ENCODE measurements at places on chromosomes 4 and X.

DNA sequence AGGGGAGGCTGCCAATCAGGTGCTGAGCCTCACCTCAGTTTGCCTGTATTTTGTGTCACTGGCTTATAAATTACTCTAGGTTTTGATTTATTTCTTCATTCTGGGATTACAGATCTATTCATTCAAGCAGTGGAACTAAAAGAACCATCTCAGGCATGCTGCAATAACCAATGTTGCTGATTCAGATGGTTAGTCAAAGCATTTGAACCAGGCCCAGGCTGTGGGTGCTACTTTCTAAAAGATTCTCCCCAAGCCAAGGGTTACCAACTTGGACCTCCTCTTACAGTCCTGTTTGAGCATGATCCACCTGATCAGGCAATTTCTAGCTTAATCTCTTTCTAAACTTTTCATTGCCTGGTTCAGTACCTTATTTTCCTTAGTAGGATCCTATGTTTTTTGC, 67.2 kb downstream of the TMEM131L start:
- DNase-seq: no peak

DNA sequence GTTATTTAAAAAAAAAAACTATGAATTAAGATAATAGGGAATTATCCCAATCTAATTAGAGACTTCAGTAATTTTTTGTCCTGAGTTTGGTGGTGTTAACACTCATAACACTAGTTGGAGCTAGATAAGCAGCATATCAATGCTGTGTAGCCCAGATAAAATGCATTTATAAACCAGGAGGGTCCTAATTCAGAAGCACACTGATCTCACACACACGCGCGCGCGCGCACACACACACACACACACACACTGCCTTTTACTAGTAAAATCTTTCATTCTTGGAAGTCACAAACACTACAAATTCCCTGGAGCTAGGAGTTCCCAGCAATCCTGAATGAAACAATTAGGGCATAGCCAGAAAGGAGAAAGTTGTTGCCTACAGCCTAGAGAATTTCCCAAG, 3.2 kb downstream of the UNC5C start:
- DNase-seq: no peak

DNA sequence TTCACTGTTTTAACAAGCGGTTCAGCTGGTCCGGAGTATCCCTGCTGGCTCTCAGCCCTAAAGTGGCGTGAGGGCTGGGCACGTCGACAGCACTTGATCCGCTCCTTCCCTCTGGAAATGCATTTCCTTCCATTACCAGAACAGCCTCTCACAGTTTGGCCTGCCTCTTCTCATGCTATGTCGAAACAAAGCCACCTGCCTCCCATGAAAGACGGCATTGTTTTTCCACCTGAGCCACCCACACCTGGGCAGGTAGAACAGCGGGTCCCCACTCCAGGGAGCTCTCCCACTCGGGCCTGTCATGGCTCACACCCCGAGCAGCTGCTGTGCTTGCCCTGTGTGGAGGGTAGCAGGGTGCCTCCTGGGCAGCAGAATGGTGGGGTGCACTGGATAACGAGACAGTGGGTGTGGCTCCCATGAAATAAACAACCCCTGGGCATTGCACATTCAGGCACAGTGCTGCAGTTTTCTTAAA, 86.2 kb downstream of the FHDC1 start:
- no peak for DNase-seq

DNA sequence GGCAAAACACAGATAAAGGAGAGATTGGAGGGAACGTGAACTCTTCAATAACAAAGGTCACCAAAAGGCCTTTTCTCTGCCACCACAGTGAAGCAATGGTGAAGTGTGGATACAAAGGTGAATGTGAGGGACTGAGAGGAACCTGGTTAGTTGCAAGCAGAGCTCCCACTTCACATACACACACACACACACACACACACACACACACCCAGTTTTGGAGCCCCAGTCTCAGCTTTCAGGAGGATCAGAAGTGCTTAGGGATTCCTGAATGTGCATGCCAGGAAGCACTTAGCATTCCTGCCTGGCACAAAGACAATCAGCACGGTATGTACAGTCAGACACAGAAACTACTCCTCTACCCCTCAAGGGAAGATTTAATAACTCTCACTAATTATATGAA, 71.5 kb downstream of the ARHGEF9 start:
- DNase-seq: no peak

DNA sequence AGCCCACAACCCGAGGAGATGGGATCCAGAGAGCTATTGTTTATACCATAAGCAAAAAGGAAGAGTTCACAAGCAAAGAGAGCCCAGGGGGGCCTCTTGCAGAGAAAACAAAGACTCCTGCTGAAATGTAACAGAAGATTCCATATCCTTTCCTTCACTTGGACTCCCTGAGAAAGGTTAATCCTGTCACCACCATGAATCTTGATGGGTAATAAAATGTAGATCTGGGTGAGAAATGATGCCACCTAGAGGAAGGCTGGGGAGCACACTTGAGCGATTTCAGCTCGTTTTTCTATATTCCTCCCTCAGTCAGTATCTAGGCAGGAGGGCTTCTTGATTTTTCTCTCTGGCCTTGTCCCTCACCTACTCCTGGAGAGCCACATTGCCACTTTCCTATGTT, 10.2 kb upstream of the KCNE5 start:
- DNase-seq: no peak

- DNase-seq: peak; percentile 72
These were observed 50.2 kb downstream of the DDX3X start for GRCh38 chrX:41384051-41384705.

DNA sequence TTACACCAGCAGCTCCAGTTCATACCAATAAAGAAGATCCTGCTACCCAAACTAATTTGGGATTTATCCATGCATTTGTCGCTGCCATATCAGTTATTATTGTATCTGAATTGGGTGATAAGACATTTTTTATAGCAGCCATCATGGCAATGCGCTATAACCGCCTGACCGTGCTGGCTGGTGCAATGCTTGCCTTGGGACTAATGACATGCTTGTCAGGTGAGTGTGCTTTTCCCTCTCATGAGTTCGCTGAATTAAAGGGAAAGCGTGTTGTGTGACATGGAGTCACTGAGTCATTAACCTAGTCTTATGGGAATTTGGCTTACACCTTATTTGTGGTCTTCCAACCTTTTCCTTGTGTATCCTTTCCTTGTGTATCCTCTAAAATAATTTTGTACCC, 15.9 kb downstream of the TMEM165 start:
- DNase-seq: no peak

GRCh38 chrX:5957506-5957905, 271.2 kb downstream of the NLGN4X start:
- no peak for DNase-seq

DNA sequence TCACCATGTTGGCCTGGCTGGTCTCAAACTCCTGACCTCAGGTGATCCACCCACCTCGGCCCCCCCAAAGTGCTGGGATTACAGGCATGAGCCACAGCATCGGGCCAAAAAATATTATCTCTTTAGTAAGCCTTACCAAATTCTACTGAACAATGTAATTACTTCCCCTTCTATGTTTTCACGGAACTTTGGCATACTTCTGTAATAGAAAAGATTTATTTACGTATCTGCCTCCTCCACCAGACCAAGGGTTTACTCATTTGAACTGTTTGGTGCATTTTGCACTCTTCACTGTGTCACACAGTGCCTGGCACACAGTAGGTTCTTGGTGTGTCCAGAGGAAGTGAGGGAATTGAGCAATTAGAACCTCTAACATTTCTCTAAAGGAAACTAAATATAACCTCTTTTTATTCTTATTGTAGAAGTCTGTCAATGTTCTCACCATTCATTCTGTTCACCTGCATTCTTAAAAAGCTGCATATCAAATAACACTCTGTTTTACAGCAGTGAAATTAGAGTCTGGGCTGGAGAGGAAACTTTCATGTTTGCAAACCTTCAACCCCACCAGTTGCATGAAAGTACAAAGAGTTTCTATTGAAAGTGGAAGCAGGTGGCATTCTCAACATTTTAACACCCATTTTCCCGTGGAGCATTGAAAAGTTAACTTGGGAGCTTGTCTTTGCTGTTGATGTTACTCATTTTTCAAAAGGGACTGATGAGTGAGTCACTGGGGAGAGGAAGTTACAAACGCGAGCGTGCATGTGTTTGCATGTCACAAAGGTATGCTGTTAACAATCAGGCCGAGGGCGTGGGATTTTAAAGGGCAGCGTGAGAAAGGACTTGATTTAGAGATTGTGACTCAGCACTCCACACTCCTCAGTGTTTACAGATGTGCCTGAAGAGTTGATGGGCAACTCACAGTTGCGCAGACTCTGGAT, 314.1 kb downstream of the STK32B start:
- no peak for DNase-seq

GRCh38 chr4:151403656-151404055, 5.3 kb upstream of the FHIP1A start:
- no peak for DNase-seq

- DNase-seq: no peak
These were observed 72.4 kb upstream of the IL2 start for GRCh38 chr4:122528879-122529278.

DNA sequence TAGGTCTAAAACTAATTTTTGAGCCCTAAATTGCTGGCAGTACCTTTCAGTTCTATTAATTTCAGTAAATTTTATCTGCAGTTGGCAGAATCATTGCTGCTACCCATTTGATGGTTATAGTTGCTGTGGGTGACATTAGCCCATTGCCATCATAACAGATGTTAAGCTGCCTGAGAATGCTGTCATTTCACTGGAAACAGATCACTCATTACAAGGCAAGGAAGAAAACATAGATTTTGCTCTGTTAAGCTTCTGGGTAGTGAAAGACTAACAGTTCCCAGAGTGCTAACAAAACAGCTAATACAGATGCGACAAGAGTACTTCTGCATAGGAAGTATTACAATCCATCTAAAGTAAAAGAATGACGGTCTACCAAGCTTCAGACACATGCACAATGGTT, 213.2 kb downstream of the SPANXN3 start:
- DNase-seq: no peak

- DNase-seq: no peak
These were observed 9.1 kb downstream of the NOCT start for GRCh38 chr4:139024686-139025085.

GRCh38 chrX:9805956-9806355, 19.7 kb downstream of the SHROOM2 start:
- no peak for DNase-seq

- DNase-seq: no peak
These were observed 27.9 kb downstream of the TRIM61 start for GRCh38 chr4:164949448-164950143.

DNA sequence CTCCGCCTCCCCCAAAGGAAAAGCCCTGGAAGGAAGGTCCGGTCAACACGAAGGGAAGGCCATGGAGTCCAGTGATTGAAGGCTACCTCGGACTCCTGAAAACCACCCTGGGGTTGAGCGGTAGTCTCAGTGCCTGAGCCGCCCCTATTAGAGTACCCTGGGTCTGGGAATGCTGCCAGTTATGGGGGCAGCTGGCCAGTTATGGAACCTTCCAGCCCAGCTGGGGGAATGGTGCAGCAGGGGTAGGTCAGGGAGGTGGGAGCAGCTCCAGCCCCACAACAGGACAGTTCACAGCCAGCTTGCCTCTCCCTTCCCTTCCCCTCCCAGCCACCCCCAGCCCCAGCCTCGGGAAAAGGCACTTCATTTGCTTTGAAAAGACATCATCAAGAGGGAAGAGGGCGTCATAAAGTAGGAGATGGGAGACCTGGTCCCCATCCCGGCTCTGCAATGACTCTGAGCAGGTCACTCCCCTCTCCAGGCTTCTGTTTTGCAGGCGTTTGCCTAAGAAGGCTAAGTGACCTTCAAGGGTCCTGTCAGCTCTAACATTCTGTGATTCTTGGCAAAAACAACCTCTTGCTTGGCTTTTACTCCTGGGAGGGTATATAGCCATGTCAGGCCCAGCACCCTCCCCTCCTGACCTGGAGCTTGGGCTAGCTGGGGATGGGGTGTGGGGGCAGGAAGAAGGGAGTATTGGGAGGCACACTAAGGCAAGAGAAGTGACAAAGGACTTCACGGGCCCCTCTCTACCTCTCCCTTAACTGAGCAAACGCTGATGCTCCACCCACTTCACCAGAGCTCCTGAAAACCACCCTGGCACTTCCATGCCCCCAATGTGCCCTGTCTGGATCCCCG, 8.0 kb downstream of the APLN start:
- no peak for DNase-seq

GRCh38 chr4:136412708-136413107, 1119.6 kb downstream of the PCDH18 start:
- DNase-seq: no peak

GRCh38 chr4:70315928-70316327, 18.9 kb upstream of the CABS1 start:
- no peak for DNase-seq

DNA sequence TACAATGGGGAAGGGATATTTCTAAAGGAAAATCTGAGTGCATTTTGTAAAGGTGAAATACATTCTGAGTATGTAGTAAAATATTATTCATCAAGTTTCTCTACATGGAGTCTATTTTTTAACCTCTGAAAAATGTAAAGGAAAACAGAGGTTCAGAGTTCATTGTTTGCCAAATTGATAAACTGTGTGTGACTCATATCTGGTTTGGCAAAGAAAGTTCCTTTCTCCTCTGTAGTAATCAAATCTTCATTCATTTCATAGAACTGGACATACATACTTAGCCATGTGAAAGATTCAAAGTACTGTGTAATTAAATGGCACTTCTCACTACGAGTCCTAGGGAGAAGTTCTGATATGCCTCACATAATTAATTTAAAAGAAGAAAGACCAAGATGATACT, 61.6 kb downstream of the HPGD start:
- DNase-seq: no peak

DNA sequence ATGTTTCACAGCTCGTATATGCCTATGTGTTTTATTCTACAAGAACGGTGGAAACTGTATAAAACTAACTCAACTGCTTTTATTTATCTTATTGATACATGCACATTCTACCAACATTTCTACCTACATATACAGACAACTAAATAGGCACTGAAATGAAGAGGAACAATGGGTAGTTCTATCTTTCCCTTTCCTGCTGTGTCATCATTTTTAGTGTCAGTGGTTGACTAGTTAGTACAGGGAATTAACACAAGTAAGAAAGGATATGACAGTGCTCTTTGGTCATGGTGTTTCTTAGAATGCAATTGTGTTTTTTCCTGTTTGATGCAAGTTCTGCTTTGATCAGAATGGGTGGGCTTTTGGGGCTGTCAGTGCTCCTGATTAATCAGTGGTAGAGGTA, 293.8 kb upstream of the CTSO start:
- DNase-seq: no peak

DNA sequence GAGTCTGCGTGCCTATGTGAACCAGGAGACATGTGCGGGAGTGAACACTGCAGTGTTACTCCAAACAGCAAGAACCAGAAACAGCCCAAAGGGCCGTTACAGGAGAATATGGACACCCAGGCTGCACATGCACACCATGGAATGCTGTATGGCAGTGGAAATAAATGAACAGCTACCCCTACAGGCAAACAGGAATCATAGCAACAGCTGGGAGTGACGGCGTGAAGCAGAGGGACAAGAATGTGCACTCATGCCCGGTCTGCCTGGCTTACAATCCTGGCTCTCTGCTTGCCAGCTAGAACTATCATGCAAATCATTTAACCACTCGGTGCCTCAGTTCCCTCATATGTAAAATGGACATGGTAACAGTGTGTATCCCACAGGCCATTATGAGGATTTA, 16.6 kb downstream of the GPKOW start:
- DNase-seq: peak; percentile 4

- no peak for DNase-seq
These were observed 396.6 kb downstream of the ADGRL3 start for GRCh38 chr4:61596606-61597340.

GRCh38 chrX:79466636-79467035, 99.5 kb upstream of the ITM2A start:
- DNase-seq: no peak
